ENCODE measurements at places on chromosomes 1 and 21.

DNA sequence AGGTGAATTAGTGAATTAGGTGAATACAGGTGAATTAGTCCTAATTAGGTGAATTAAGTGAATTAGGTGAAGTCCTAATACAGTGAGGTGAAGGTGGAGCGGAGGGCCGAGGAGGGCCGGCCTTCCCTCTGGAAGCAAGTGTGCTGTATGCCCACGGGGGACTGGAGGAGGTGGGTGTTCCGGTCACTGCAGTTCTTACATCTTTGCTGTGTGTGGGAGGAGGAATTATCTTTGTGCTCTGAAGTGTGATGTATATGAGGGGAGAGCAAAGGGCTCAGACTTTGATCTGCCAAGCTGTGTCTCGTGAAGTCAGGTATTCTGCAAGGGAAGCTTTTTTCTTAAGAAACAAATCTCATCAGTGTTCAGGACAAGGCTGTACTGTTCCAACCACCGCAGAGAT lies 45.4 kb downstream of the AGPAT3 start:
- DNase-seq = no peak

DNA sequence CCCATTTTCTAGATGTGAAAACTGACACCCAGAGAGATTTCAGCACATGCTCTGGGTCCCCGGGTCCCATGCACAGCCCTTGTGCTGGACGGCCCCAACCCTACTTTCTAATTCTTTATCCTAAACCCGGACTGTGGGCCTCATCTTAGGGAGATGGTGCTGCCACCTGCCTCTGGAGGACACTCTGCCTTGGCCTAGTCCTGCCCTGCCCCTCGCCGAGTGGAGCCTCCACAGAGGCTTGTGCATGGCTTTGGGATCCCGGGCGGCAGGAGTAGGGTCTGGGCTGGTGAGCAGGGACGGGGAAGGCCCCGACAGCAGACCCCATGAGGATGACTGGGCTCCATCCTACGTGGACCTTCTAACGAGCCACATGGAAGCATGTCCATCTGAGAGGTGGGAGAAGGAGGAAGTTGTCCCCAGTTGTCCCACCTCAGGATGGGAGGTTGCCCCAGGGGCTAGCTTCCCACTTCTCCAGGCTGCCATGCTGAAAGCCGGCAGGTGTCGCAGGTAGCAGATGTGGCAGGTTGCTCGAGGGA lies 12.4 kb downstream of the MX2 start:
- no peak for DNase-seq

GRCh38 chr1:109482791-109483671 lies 674 bp upstream of the ATXN7L2 start:
- DNase-seq = no peak

DNA sequence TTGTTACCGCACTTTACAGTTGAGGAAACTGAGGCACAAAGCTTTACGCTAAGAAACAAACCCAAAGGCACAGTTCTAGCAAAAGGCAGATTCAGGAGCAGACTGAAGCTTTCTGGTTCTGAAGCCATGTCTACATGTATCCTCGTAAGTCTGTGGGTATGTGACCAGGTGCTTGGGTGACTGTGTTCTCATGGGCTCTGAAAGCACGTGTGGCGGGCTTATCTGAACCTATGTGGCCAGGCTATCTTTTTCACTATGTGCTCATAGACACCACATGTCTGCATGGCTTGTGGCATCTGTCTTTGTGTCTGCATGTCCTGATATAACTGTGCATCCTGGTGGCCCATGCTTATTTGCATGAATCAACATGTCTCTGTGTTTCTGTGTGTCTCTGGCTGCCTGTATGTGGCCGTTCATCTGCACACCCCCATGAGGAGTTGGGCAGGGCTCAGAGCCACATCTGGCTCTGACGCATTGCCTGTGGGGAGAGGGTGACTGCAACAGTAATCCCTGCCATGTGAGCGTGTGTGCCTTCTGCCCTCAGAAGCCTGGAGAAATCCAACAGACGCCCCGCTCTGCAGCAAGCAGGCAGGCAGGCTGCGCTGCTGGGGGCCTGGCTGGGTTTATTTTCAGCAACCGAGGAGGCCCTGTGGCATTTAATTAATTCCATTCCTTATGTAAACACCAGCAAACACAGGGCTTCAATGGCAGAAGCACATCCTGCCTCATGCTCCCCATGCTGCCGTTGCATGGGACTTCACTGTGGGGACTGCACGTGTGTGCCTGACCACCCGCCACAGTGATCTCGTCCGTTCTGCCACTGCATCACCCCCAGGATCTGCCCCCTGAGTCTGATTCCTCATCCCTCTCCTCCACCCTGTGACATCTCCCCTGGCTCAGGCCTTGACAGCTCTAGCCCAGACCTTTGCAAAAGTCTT lies 115.4 kb downstream of the TRABD2B start:
- DNase-seq = no peak

DNA sequence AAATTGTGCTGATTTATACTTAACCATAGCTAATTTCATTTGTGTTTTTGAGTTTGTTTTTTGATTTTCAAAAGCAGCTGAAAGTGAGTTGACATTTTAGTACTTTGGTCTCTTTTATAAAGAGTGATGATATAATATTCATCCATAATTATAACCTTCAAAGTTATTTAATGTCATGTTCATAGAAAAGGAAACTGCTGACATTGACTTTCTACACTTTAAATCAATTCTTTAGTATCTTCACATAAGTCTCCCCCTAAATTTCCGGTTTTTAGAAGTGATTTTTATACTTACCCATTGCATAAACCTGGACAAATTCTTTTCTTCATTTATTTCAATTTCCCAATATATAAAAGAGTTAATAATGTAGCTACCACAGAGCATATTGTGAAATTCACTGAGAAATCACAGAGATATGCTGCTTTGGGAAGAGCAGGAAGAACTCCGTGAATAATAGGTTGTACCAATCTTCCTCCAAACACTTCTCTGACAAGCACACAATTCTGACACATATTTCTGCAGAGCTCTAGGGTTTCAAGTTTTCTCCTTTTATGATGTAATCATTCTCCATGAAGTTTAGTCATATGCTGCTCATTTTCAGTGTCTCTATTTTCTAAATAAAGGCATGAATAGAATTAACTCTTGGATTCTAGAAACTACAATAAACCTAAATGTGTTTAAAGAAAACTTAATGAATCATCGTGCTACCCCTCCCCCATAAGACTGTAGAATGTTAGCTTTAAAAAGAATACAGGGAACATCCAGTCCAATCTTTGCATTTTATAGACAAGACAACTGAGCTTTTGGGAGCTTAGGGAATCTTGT lies 25.6 kb upstream of the CDC42BPA start:
- no peak for DNase-seq

- DNase-seq = no peak
Measured at GRCh38 chr1:173708787-173709186, 6.0 kb upstream of the KLHL20 start.

- DNase-seq = no peak
Measured at GRCh38 chr1:119772298-119772697, 3.6 kb upstream of the HMGCS2 start.

GRCh38 chr21:15141261-15141970 lies 76.6 kb upstream of the NRIP1 start:
- no peak for DNase-seq

GRCh38 chr1:35857830-35858229 lies 25.2 kb upstream of the AGO1 start:
- DNase-seq = no peak

- DNase-seq = no peak
Measured at GRCh38 chr1:221418346-221418745, 323.5 kb downstream of the DUSP10 start.

- DNase-seq = no peak
Measured at GRCh38 chr1:188782220-188782841, 1695.3 kb downstream of the BRINP3 start.

DNA sequence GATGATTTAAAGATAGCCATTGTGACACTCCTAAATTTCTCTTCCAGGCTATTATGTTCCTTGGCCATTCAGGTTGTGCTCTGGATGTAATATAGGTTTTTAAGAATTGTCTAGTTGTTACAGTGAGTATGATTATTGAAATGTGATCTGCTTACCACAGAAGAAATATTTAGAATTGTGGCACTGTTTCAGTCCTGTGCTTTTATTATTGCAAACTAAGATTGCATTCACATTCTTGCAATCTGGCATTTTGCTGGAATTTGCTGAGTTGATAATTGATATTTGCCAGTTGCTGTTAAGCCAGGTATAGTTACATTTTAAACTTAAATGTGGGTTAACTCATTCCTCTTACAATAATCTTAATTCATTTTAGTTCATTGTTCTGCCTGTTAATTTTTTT lies 22.3 kb downstream of the EXO1 start:
- DNase-seq = no peak

DNA sequence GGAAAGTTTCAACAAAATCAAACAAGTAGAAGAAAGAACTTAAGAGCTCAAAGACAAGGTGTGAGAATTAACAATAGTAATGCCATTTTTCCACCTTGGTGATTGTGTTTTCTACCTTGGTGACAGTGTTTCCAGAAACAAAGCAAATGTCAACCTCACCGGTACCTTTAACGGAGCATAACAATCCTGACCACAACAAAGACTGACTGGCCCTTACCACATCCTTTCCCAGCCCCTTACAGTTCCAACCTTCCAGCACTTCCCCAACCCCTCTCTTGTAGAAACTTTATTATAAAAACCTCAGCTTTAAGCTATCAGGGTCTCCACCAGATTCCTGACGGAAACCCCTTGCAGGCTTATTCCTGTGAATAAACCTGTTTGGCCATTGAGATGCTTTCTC lies 16.7 kb downstream of the STYXL2 start:
- DNase-seq = no peak

GRCh38 chr1:100883963-100884362 lies 10.7 kb downstream of the EXTL2 start:
- DNase-seq = no peak

- peak; percentile 61 for DNase-seq
Measured at GRCh38 chr1:12502336-12503109, 115.5 kb downstream of the DHRS3 start.

DNA sequence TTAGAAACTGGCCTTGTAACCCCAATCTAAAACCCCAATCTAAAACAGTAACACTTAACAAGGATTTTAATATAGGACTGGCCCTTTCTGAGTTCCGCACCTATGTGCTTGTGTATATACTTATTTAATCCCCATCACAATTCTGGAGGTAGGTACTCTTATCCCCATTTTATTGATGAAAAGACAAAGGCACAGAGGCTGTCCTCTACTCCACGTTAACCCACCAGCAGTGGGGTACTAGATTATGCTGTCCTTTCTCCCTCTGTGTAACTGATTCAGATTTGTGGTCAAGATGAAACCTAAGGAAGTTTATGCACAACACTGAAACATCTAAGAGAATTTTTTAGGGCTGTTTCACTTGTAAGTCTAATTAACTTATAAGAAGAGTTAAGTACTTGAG lies 175.3 kb downstream of the RERE start:
- no peak for DNase-seq

DNA sequence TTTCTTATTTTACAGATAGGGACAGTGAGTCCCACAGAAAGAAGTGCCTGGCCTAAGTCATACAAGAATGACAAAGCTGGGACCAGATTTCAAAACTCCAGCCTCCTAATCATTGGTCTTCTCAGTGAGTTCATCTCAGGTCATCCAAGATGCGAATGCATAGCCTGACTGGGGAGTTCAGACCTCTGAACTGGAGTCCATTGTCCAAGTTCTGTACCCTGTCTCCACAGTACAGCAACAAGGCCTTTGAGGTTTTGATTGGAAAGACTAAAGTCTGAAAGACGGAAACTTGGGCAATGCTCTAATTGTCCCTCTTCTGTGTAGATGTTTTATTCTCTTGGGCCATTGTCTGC lies 62.0 kb downstream of the TNN start:
- DNase-seq = no peak

- no peak for DNase-seq
Measured at GRCh38 chr1:45329445-45329844, 2.8 kb downstream of the HPDL start.

GRCh38 chr1:8590721-8591351 lies 226.6 kb downstream of the RERE start:
- DNase-seq = no peak

DNA sequence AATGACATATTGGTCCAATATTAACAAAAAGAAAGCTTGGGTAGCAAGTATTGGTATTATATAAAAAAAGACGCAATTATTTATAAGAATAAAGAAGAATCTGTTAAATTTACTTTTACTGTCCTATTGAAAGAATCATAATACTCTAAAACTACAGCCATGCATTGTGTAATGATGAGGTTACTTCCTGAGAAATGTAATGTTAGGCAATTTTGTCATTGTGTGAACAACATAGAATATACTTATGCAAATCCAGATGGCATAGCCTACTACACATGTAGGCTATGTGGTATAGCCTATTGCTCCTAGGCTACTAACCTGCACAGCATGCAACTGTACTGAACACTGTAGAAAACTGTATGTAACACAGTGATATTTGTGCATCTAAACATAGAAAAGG lies 121.2 kb upstream of the PTGFR start:
- no peak for DNase-seq

- no peak for DNase-seq
Measured at GRCh38 chr1:21911205-21912001, 25.7 kb downstream of the HSPG2 start.

- DNase-seq = no peak
Measured at GRCh38 chr1:115757326-115757725, 11.2 kb downstream of the CASQ2 start.

DNA sequence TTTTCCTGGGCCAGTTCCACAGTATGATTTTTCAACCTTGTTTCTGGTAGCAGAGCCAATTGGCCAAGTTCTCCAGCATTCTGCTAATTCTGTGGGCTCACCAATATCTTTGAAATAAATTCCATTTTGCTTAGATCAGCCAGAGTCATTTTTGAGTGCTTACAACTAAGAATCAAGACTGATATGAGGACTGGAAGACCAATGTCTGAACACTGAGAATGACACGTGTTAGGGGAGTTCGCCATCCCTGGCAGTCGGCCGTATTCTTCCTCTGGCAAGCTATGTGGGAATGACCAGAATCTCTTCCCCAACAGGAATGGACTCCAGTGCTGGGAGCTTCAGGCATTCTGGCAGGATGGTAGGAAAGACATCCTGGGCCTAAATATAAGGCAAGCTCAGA lies 4.9 kb upstream of the TENT5C start:
- DNase-seq = no peak

DNA sequence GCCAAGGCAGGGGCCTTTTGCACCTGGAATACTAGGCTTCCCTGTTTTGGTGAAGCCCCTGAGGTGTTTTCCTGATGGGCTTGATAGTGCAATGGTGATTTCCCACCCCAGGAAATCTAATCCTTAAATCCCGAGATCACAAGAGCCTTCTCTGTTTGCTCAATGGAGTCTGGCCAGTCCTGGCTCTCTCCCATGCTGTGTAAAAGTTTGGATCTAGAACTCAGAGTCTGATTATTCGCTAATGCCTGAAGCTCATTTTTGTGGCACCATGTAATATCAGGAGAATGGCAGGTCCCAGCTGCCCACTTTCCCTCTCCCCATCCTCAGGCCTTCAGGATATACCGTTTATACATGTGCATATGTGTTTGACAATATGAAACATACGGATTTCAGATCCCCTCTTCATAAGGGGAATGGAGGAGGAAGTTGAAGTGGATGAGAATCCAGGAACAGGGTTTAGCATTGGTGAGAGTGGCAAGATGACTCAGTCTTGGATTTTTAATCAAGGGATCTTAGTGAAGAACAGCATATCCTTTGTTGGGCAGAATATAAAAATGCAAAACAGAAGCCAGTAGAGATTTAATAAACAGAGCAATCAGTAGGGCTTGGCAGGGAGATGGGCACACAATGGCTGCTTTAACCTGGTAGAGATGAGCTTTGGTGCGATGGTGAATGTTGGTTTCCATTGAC lies 62.1 kb downstream of the CLIC6 start:
- DNase-seq = no peak

- DNase-seq = no peak
Measured at GRCh38 chr21:37088186-37088735, 15.2 kb downstream of the TTC3 start.

- no peak for DNase-seq
Measured at GRCh38 chr1:88529581-88529980, 154.5 kb upstream of the PKN2 start.

- DNase-seq = no peak
Measured at GRCh38 chr1:92842082-92843045, 10.5 kb downstream of the RPL5 start.

All from stimulated activated CD8-positive, alpha-beta memory T cell treated with anti-CD3 and anti-CD28 coated beads, Interleukin-4, amount 100 ng/mL, for 48 hours (primary cell).